ENCODE measurements at places on chromosomes 7 and 10.

DNA sequence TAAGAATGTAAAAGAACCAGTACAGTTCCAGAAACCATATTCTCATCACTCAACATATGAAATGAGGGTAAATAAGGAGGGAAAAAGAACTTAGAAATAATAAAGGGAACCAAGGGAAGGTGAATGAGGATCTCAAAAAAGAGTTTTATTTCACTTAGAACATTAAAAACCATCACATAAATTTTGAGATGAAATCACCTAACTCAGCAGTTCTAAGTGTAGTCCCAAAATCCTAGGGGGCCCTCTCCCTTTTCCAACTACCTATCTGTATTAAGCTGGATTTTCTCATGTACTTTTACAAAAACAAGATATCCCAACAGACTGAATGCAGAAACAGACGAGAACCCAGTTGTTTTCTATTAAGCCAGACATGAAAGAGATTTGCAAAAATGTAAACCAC, 3.2 kb downstream of the ZCWPW1 start:
- no peak for DNase-seq

DNA sequence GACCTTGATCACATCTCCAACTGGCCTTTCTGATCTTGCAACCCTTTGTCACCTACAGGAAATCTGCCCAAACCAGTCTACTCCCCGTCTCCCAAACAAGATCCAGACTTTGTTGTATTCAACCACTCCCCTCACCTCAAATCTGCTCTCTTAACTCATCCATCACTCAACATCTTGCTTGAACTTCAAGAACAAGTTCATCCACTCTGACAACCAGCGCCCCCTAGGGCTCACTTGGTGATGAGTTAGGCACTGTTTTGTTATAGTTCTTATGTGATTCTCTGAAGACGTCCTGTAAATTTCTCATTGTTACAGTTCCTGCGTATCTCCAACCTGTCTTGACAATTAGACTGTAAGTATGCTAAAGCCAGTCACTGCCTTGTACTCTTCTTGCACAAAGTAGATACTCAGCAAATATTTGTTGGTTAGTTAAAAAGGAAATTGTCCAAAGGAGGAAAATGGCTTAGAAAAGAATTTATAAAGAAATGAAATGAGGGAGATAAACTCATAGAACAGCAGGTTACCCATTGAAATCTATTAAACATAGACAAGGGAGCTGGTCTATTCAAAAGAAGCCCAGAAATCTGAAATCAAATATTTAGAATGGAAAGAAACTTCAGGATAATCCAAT, 5.3 kb downstream of the FRMD4A start:
- peak; percentile 23 for DNase-seq

DNA sequence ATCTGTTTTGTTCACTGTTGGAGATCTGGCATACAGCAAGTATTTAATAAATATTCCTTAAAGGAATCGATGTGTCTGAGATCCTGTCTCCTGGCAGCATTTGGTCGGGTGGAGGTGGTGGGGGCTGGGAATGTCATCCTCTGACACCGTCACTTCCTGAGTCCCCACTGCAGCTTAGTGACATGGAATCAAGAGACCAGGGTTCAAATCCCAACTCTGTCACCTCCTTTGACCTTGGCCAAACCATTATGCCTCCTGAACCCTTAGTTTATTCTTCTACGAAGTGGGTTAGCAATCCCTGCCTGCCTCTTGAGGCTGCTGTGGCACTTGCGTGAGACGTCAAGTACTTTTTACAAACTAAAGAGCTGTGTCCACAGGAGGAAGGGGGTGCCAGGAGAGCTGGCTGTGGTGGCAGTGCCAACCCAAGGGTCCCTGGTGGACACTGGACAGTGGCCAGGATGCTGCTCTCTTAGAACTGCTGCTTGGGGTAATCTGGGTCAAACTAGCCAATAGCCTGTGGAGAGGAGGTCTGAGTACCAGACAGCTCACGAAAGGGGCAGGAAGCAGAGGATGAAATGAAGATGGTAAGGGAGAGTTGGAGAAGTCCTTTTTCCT, 8.0 kb upstream of the ZMIZ1 start:
- no peak for DNase-seq

GRCh38 chr7:155237297-155237696, 60.4 kb upstream of the INSIG1 start:
- no peak for DNase-seq

DNA sequence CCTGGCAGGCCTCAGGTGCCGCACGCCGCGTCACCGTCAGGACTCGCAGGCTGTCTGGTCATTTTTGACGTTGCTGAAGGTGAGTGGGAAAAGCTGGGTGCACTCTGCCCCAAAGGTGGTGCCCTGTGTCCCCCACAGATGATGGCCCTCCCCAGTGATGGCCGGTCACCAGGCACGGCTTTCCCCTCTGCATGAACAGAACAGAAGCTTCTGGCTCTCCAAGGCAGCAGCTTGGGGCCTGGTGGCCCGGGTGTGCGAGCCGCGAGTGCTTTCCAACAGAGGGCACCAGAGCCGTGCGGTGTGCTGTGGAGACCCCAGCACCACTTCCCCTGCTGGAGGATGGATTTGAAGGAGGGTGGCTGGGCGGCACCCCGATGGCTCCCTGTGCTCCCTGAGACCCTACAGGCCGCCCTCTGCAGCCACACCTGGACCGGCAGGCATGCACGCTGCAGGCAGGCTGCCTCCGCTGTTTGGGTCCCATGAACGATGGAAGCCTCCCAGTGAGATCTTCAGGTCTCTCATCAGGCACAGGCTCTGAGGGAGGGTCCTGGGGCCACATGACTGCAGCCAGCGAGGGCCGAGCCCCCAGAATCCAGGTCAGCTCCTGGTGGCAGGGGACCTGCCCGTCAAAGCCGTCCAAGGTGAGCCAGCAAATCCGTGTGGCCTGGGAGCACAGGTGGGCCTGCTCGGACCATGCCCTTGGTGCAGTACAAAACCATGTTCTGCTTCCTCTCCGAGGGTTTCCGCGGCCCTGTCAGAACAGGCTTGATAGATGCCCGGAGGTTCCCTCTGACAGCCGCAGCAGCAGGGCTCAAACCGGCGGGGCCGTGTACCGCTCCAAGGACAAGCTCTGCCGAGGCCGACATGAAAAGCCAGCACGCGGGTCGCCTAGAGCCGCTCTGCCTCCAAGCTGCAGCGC, 195.4 kb downstream of the EBF3 start:
- no peak for DNase-seq

- no peak for DNase-seq
Observed at GRCh38 chr7:105621617-105622016, 40.3 kb upstream of the EFCAB10 start.

- DNase-seq = no peak
Observed at GRCh38 chr7:154577141-154577873, 425.6 kb downstream of the PAXIP1 start.

- DNase-seq = no peak
Observed at GRCh38 chr10:128043259-128044045, 82.8 kb downstream of the MKI67 start.

DNA sequence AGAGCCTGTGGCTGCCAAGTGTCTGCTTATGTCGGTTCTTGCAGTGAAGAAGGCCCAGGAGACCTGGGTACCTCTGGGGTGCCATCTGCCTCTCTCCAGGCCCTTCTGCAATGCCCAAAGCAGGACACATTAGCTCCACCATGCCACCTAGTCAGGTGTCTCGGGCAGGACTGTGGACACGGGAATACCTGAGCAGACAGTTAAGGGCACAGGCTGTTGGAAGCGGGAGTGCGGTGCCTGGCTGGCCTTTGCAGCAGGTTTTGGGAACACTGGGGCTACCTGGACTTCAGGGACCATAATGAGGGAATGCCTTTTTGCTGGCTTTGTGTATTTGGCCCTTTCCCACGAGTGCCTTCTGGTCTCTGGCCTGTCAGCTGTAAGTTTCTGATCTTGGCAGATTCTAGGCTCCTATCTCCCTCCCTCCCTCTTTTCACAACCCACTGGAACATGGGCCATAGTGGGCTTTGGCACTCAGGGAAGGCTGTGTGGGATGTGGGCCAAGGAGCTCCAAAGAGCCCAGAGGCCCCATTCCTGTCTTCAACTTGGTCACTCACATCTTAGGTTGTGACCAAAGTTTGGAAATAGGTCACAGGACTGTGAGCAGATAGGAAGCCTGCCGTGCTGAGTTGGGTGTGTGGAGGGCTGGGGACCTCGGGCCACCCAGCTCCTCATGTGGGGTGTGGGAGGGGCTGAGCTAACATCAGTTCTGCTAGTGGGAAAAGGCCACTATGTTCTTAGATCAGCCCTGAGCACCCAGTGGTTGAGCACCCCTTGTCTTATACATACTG, 41.5 kb upstream of the CXCL12 start:
- DNase-seq = no peak

DNA sequence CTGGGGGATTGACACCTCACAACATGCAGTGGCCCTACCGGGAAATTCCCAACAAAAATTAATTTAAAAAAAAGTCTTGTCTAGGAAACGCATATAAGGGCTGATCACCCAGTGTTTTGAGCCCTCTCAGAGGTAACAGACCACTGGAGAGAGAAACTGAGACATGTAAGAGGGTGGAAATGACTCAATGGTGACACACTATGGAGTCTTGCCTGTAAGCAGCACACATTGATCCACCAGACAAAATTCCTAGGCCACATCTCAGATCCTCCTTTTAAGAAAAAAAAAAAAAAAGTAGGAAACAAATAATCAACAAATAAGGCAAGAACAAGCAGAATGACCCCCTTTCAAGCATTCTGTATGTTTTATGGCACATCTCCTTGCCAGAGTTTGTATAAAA, 296.2 kb downstream of the MAGI2 start:
- no peak for DNase-seq

- DNase-seq = no peak
Observed at GRCh38 chr7:75640201-75640600, 98.5 kb downstream of the HIP1 start.

DNA sequence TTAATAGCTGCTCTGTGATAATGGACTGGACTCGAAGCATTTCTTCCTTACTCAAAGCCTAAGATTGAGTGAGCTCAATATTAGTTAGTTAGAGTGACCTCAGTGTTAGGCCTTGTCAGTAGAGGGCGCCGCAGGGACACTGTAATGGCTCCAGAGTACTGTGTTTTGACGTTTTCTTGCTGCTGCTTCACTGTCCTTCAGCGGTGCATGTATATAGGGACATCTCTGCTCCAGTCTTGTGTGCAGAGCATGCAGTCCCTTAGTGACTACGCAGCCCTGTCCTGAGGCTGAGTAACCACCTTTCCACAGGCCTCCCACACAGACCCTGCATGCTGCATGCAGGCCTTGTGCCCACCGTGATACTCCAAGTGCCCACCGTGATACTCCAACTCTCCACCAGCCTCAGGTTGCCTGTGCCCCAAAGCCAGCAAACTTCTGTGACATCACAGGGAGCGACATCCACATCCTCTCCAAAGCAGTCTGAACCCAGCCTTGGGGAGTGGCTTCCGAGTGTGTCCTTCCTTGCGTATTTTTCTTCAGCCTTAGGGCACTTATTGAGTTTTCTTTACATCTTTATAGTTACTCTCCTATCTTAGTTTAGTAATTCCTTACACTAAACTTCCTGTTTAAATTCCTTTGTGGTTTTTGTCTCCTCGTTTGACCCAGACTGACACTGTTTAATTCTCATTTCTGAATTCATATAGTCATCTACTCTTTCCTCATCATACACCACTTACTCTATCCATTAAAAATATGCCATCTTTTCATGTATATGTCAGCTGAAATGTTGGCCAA, 118.2 kb downstream of the JAZF1 start:
- peak; percentile 25 for DNase-seq

- no peak for DNase-seq
Observed at GRCh38 chr7:123303926-123304325, 104.2 kb upstream of the SLC13A1 start.

GRCh38 chr7:37054624-37055241, 330.4 kb upstream of the AOAH start:
- DNase-seq = no peak

GRCh38 chr7:92133133-92133736, 1.0 kb downstream of the CYP51A1 start:
- no peak for DNase-seq

DNA sequence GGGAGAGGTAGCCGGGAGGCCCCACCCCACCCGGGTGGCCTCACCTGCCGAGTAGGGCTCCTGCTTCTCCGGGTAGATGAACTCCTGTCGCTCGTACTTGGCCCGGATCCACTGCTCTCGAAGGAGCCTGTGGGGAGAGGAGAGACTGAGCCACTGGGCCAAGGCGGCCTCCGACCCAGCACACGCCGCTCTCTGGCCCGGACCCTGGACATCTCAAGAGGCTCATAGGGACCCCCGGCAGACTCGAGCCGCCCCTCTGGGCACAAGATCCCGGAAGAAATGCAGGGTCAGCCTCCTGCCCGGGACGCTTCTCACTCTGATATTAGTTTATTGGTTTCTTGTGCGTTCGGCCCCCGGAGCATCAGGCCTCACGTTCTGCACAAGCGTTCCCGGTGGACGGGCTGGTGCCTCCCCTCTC, 34.5 kb downstream of the ADAP1 start:
- no peak for DNase-seq

DNA sequence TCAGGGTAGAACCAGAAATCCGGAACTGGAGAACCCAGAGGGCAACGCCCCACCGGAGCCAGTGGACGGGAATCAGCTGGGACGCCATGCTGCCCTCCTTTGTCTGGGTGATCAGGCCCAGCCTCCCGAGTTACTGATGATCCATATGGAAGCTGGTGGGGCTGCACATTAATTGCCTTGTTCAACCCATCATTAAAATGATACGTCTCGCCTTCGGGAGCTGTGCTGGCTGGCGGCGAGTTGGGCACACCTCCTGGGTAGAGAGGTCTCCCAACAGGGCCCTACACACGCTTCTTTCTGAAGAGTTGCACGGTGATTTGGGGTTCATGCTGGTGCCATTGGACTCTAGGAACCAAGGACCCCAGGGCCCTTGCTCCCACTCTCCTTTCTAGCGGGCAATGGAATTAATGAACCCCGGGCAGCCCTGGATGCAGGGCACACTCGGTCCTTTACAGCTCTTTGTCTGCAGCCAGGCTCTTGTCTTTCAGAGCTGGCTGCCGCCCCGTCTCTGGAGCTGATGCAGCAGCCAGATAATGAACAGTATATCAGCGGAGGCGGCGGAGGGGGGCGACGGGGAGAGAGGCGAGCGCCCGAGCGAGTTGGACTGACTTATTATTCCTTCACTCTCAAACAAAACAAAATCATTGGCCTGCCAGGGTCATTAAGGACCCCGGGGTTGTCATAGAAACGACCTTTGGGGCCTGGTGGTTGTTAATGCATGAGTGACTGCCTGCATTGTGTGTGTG, 412.2 kb upstream of the ZMIZ1 start:
- DNase-seq = no peak

DNA sequence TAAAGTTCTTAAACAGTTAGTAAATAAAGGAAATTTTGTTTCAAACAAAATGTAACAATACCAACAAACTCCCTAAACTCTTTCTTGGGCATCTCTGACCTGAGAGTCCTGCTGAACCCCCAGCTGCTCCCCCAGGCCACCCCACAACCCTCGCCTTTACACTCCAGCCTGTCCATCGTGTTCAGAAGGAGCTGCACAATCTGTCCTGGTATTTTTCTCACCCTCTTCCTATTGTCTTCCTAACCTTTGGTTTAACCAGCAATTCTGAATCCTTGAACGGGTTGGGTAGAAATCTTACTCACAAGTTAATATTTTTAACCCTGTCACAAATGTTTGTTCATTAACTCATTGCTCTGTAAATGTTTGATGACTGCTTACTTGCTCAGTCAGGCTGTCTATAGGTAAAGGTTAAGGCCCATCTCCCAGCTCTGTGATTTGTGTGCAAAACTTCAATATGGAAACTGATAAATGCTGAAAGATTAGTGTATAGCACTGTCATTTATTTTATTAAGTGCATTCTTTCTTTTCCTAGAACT, 16.8 kb downstream of the SFRP4 start:
- DNase-seq = no peak

- DNase-seq = no peak
Observed at GRCh38 chr7:40219917-40220316, 85.1 kb downstream of the SUGCT start.

All from stimulated activated CD8-positive, alpha-beta memory T cell treated with anti-CD3 and anti-CD28 coated beads, Interleukin-7, amount 100 ng/mL, for 1 hour (primary cell).